ENCODE measurements at places on chromosomes 12 and 14. TPM values are rescaled to one million over a fixed set of nuclear protein-coding genes. Genes with fewer than 3 reads are reported as not detected.

DNA sequence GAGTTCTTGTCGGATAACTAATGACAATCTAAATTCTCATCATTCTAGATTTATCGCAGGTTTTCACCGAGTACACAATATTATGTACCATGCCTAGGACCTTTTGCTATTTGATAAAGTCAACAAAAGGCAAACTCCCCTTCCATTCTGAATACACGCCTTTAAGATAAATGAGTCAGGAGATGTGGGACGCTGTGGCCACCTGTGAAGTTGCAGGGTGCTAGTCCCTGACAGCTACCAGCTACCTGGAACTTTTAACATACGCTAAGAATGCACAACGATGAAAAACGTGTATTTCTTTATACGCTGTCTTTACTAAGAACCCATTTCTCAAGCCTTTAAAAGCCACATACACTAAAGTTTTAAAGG, 678 bp downstream of the MDM1 start:
- peaks cover 4% of the 10 kb centered on the region for H3K27me3 ChIP-seq
- peaks cover 6% of the 10 kb centered on the region for H3K36me3 ChIP-seq
- peak; percentile 35 for DNase-seq

- H3K36me3 ChIP-seq, result no peaks in the 10 kb centered on the region
- H3K27me3 ChIP-seq, result no peaks in the 10 kb centered on the region
- H3K27ac ChIP-seq, result no peak overlapping the region
- H3K4me3 ChIP-seq, result no peak overlapping the region
- DNase-seq, result no peak
Measured at GRCh38 chr12:95963096-95963495, 20.0 kb downstream of the AMDHD1 start.

DNA sequence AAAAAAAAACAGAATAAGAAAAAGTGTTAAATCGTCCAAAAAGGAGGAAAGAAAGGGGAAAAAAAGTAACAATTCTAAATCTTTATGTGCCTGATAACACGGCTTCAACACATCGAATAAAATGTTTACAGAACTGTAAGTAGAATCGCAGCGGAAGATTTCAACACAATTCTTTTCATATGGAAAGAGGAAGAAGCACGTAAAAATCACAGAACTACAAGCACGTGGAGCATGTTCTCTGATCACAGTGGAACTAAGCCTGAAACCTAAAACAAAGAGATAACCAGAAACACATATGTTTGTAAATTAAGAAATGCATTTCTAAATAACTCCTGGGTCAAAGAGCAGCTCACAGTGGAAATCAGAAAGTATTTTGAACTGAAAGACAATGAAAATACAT, 8.7 kb downstream of the CLEC7A start:
- no peaks in the 10 kb centered on the region for H3K27me3 ChIP-seq
- no peak overlapping the region for H3K27ac ChIP-seq
- DNase-seq, result no peak
- H3K4me1 ChIP-seq, result no peaks in the 10 kb centered on the region
- H3K4me3 ChIP-seq, result no peak overlapping the region

GRCh38 chr12:12952036-12952435, at the start of gene GPRC5D:
TSS of gene GPRC5D (minus strand) at chr12:12952170. CDS start at chr12:12950384, 1,786 bp downstream.
- peaks cover 7% of the 10 kb centered on the region for H3K4me1 ChIP-seq
- H3K36me3 ChIP-seq, result peaks cover 6% of the 10 kb centered on the region
- no peak within 1 kb of the TSS for H3K27ac ChIP-seq
- no peak within 1 kb of the TSS for H3K4me3 ChIP-seq

DNA sequence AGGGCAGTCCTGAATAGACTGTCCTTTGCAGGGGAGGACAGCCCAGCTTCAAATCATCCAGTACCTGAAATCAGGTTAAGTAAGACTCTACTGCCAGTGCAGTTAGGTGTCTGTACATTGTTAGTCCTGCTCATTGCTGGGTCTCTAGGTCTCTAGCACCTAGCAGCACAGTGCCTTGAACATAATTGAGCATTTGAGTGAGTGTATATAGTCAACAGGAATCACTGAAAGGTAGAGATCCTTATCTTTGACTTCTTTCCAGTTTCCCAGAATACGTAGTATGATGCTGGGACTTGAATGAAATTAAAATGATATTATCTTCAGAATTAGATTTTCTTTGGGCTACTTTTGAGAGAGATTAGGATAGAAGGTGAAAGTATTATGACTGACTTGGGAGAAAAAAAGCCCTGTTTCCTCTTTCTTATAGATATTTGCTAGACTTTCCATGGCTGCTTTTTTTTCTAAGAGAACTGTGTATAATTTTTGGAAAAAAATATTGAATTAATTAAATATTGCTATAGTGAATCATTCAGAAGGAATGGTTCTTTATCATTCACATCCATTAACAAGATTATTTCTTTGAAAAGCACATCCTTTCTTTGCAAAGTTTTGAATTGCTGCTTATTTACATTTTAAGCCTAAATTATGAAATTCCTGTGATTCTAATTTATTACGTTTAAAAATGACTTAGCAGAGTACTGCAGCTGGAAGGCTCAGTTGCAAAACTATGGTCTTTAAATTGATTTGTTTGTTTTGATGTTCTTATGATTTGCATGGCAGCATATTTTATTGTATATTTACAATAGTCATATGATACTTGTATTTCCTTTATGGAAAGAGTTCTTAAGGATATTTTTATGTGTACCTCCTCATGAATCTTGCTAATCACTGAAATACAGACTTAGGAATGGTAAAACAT, 51.6 kb downstream of the PPP4R4 start:
- no peaks in the 10 kb centered on the region for H3K4me1 ChIP-seq
- no peak overlapping the region for H3K27ac ChIP-seq
- DNase-seq, result no peak
- no peaks in the 10 kb centered on the region for H3K27me3 ChIP-seq
- no peak overlapping the region for H3K4me3 ChIP-seq

GRCh38 chr14:63788011-63788933, 60.4 kb upstream of the SGPP1 start:
- H3K4me3 ChIP-seq, result no peak overlapping the region
- no peak for DNase-seq
- no peak overlapping the region for H3K27ac ChIP-seq

DNA sequence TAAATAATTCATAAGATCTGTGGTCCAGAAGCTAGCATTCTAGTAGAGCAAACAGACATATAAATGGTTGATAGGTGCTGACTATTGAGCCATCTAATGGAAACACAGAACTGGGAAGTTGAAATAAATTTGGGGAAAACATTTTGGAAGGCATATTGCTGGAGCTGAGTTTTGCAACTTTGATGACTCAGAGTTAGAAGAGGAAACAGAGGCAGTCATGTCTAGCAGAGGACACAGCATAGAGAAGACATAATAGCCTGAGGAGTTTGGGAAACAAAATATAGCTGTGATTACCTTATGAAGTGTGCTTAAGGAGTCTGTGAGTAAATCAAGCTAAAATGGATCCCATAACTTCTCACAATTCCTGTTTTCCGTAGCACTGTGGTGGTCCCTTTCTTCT, 86.9 kb upstream of the FLRT2 start:
- H3K4me1 ChIP-seq, result no peaks in the 10 kb centered on the region
- H3K4me3 ChIP-seq, result no peak overlapping the region
- no peak for DNase-seq
- H3K27me3 ChIP-seq, result no peaks in the 10 kb centered on the region
- no peak overlapping the region for H3K27ac ChIP-seq

- no peak overlapping the region for H3K27ac ChIP-seq
- H3K4me1 ChIP-seq, result no peaks in the 10 kb centered on the region
- peaks cover 21% of the 10 kb centered on the region for H3K27me3 ChIP-seq
Measured at GRCh38 chr14:76514213-76514998, 138.5 kb downstream of the ESRRB start.

- no peak overlapping the region for H3K4me3 ChIP-seq
- H3K4me1 ChIP-seq, result no peaks in the 10 kb centered on the region
- H3K27me3 ChIP-seq, result no peaks in the 10 kb centered on the region
- no peak for DNase-seq
- H3K36me3 ChIP-seq, result no peaks in the 10 kb centered on the region
Measured at GRCh38 chr14:85731186-85731585, 201.2 kb downstream of the FLRT2 start.

DNA sequence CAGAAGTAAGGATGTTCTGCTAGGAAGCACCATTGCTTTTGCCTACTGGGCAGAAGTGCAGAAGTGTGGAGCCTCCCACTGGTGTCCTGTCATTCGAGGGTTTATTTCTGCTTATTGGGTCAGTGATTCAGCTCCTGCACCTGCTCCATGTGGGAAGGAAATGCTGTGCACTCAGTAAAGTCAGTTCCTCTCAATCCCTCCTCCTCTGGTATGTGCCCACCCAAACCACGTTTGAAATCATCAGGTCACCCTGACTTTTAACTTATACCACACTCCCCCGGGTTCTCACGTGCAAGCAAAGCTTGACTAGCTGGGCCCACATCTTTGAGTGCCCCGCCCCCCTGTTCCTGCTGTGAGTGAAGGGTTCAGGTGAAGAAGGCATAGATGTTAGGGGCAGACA, 223.7 kb downstream of the CHST11 start:
- no peak overlapping the region for H3K4me3 ChIP-seq
- no peaks in the 10 kb centered on the region for H3K36me3 ChIP-seq
- DNase-seq, result no peak
- peaks cover 2% of the 10 kb centered on the region for H3K27me3 ChIP-seq

DNA sequence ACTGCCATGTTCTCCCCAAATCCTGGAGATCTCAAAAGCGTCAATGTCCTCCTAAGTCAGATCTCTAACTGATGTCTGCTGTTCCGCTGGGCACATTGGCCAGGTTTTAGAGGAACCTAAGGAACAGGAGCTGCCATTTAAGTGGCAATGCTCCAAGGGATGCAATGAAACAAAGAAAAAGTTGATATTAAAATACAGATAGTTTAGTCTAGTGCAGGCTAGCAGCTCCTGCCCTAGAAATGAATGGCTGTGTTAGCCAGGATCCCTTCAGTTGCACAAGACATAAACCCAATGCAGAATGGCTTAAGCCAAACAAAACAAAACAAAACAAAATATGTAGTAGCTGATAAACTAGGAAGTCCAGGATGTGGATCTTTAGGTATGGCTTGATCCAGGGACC, 144.1 kb downstream of the HMGA2 start:
- H3K4me1 ChIP-seq, result no peaks in the 10 kb centered on the region
- no peaks in the 10 kb centered on the region for H3K36me3 ChIP-seq
- no peaks in the 10 kb centered on the region for H3K27me3 ChIP-seq

DNA sequence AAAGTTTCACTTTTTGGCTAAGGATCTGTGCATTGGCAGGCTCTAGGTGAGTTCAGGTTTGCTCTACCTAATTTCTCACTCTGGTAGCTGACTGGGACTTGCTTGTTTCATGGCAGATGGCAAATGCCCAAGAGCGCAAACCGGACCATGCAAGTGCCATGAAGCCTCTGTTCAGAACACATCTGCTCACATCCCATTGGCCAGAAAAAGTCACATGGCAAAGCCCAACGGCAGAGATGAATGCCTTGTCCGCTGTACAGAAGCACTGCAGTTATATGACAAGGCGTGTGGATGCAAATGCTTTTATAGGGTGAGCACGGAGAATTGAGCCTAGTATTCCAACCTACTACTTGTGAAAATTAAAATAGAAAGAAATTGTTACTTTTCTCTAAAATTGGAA, 202.2 kb upstream of the HMGA2 start:
- DNase-seq, result no peak
- no peak overlapping the region for H3K27ac ChIP-seq
- no peaks in the 10 kb centered on the region for H3K27me3 ChIP-seq
- H3K4me3 ChIP-seq, result no peak overlapping the region
- no peaks in the 10 kb centered on the region for H3K36me3 ChIP-seq
- no peaks in the 10 kb centered on the region for H3K4me1 ChIP-seq

- H3K4me3 ChIP-seq, result no peak overlapping the region
- no peaks in the 10 kb centered on the region for H3K27me3 ChIP-seq
- no peaks in the 10 kb centered on the region for H3K4me1 ChIP-seq
- H3K36me3 ChIP-seq, result no peaks in the 10 kb centered on the region
Measured at GRCh38 chr12:126051611-126052107, 986.4 kb downstream of the AACS start.

GRCh38 chr12:27142101-27142721, 59.8 kb upstream of the C12orf71 start:
- no peaks in the 10 kb centered on the region for H3K4me1 ChIP-seq
- no peak overlapping the region for H3K4me3 ChIP-seq
- DNase-seq, result peak; percentile 51
- no peak overlapping the region for H3K27ac ChIP-seq
- H3K27me3 ChIP-seq, result no peaks in the 10 kb centered on the region
- H3K36me3 ChIP-seq, result no peaks in the 10 kb centered on the region

GRCh38 chr12:109736552-109737108, 23.0 kb downstream of the FAM222A start:
- peak overlapping the region; percentile 29 for H3K27ac ChIP-seq
- DNase-seq, result peak; percentile 83
- H3K4me3 ChIP-seq, result no peak overlapping the region
- peaks cover 71% of the 10 kb centered on the region for H3K4me1 ChIP-seq
- H3K36me3 ChIP-seq, result no peaks in the 10 kb centered on the region
- H3K27me3 ChIP-seq, result no peaks in the 10 kb centered on the region

DNA sequence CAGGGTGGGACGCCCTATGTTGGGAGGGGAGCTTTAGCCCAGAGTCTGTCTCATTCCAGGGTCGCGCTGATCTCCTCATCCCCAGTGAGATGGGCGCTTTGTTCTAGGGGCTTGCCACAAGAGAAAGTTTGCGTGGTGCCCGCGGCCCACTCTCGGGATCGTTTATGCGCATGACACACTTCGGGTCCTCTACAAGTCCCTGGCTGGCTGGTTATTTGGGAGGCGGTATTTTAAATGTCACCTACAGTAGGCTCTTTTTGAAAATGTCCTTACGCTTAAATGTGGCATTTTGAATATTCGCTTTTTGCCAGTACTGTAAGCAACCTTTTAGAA, 541 bp downstream of the GOLT1B start:
- peak; percentile 3 for DNase-seq
- no peaks in the 10 kb centered on the region for H3K27me3 ChIP-seq
- peak overlapping the region; percentile 94 for H3K4me3 ChIP-seq
- peaks cover 9% of the 10 kb centered on the region for H3K36me3 ChIP-seq
- peak overlapping the region; percentile 77 for H3K27ac ChIP-seq

Gene RAD52
- polyA plus RNA-seq, result 27.9 TPM

Gene TAS2R20
- 2.5 TPM for polyA plus RNA-seq

Gene RASSF8
- 20.2 TPM for polyA plus RNA-seq

Gene IL22
- polyA plus RNA-seq, result not detected

Gene FANCM
- 3.7 TPM for polyA plus RNA-seq

Gene SERPINA9
- not detected for polyA plus RNA-seq

Gene OAS1
- polyA plus RNA-seq, result 26.9 TPM

Gene NCKAP5L
- 9.7 TPM for polyA plus RNA-seq

Gene NEDD8
- 194 TPM for polyA plus RNA-seq

Gene TFCP2
- 31.6 TPM for polyA plus RNA-seq

Gene CCDC184
- 3.3 TPM for polyA plus RNA-seq

Gene GPRC5D
- polyA plus RNA-seq, result 2.4 TPM
